ENCODE measurements at places on chromosomes 11 and 22.

GRCh38 chr22:21443735-21444421 is 23.3 kb upstream of the TMEM191C start:
- DNase-seq, result no peak

DNA sequence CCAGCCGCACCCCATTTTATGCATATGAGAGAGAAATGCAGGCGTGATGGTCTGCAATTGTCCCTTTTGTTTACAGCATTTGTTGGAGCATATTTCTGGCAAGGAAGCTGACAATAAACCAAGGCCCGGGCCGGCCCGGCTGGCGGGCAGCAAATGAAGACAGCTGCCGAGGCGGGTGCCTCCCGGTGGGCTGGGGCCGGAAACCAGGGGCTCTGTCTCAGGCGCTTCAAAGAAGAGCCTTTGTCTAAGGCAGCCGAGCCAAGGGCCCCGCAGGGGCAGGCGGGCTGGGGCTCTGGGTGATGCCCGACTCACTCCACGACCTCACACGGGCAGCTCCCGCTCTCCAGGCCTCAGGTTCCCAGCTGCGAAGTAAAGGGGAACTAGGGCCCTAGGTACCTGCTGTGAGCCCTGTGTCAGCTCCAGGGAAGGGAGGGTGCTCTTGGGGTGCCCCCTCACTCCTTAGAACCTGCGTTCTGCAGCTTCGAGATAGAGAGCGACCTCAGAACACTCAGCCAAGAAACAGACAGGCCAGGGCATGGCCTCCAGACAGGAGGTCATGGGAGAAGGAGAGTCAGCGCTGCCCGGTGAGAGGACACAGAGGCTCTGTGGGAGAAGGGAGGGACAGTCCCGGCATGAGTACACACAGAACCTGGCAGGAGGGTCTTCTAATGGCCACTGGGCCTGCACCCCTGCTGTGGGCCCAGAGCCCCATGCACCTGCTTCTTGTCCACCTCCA is 2.4 kb downstream of the LINC01488 start:
- no peak for DNase-seq

GRCh38 chr22:20441631-20442484 is 4.2 kb upstream of the SCARF2 start:
- no peak for DNase-seq

DNA sequence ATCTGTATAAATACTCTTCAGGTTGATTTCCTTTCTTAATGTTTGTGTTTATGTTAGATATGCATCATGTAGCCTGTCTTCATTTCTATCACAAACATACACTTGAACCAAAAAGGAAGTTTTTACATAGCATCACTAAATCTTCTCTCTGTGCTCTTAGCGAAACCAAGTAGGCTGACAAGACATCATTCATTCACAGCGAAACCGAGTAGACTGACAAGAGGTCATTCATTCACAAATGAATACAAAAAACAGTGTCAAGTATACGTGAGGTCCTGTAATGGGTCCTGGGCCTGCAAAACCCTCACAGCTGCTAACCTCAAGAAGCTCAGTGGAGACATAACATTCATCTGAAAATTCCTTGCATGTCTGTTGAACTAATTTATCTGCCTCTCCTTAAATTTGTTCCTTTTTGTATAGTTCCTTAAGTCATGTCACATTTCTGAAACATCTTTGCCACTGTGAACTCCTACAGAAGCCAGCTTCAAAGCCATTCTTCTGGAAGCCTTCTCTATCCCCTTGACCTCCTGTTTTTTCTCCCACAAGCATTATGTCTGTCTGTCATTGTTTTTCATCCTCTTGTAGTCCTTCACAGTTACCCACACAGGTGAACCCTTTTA is 9.8 kb upstream of the HBE1 start:
- DNase-seq, result no peak

DNA sequence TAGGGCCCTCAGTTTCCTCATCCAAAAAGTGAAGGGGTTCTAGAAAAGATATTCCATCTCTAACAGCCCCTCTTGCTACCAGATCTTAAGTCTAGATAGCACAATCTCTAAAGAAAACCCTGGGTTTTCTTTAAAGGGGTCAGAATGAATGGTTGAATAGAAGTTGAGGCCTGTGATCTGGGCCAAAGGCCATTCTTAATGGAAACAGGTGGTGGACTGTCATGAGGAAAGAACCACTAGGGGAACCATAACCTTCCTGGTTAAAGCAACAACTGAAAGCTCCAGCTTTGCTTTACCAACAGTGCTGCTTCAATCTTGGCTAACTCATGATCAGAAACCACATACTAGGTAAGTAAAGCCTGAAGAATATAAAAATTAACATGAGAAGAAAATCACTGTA is 1.8 kb downstream of the CELF1 start:
- DNase-seq, result no peak

DNA sequence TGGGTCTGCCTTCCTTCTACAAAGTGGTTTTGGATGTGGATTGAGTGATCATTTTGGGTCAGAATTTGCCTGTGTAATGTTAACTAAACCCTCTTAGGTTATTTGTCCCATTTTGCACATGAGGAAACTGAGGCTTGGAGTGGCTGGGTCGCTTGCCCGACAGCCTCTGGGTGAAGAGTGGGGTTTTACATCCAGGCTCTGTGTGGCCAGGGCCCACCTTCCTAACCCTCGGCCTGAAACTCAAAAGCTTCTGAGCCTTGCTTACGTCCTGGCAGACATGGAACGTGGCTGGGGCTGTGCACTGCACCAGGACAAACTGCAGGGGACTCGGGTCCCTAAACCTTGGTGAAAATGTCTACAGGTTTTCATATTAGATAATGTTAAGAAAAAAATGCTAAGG is 542.4 kb downstream of the TBC1D22A start:
- DNase-seq, result no peak

DNA sequence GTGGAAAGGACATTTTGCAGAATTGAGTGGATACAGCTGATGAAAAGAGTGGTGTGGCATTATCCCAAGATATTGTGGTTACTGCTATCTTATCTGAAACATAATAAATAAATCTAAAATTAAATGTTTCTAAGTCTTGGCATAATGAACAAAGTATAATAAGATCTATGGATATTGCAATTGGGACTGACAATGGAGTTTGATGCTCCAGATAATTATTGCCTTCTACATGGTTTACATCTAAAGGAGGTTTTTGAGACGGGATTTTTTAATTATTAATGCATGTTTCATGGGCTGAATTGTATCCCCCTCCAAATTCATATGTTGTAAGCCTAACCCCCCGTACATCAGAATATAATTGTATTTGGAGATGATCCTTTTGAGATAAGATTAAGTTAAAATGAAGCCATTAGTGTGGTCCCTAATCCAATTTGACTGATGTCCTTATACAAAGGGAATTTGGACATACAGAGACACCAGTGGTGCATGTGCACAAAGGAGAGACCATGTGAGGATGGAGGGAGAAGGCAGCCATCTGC is 198.5 kb downstream of the MSANTD4 start:
- no peak for DNase-seq

DNA sequence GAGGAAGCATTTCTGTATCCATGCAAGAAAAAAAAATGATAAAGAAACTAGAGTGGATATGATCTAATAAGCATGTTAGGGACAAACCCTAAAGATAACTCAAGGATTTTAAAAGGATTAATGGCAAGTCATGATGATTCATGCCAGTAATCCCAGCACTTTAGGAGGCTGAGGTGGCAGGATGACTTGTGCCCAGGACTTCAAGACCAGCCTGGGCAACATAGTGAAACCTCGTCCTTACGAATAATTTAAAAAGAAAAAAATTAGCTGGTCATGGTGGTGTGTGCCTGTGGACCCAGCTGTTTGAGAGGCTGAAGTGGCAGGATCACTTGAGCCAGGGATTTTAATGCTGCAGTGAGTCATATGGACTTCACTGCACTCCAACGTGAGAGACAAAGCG is 145.5 kb upstream of the BLID start:
- no peak for DNase-seq

DNA sequence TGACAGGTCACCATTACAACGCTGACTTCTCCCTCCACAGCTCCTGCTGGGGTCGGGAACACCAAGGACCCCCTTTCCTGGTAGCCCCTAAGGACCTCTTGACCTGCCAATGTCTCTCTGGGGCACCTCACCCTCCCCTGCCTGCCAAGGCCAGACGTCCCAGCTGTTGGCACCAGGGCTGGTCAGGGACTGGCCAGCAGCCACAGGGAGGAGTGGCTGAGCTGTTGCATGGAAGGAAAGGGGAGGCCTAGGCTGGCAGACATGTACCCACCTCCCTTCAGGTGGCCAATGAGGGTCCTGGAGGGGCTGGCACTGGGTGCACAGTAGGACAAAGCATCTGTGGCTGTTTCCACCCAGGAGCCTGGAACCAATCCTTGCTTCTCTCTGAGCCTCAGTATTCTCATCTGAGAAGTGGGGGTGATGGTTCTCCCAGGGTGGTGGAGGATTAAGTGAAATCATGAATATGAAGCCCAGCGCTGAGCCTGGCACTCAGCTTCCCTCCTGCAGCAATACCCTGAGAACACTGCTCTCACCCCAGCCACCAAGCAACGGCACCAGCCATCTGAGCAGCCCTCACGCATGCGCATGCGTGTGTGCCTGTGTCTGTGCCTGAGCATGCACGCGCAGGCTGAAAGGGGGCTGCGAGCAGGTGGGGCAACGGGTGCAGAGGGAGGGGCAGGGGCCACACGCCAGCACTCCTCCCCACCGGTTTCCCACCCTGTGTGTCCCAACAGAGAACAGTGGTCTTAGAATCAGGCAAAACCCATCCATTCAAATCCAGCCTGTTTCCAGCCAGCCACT is 5.9 kb downstream of the KCNJ4 start:
- peak; percentile 39 for DNase-seq

Measured in caudate nucleus (tissue), 63 donors.